ENCODE measurements at places on chromosomes 1 and 21.
A peak's percentile ranks its signal among the peaks of the same experiment; 100 is the strongest.

GRCh38 chr1:144101397-144102045 lies 129.7 kb upstream of the FAM72C start:
- DNase-seq, result peak; percentile 8

- DNase-seq, result no peak
Measured at GRCh38 chr1:33516891-33517567, 44.6 kb downstream of the ZSCAN20 start.

- DNase-seq, result peak; percentile 88
Measured at GRCh38 chr1:161038523-161039153, at the start of gene TSTD1. Gene TSTD1, minus strand, starts transcription at chr1:161038964. Its CDS starts 75 bp downstream, at chr1:161038889.

DNA sequence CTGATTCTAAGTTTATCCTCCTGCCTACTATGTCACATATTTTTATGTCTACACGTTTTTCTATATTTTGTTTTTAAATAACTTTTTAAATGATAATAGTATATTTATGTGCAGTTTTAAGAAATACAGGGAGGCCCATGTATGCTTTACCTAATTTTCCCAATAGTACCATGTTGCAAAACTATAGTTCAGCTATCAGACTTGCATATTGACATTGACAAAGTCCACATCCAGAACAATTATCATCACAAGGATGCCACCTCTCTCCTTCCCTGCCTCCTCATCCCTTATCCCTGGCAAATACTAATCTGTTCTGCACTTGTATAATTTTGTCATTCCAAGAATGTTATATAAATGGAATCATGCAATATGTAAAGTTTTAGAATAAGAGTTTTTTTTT lies 90.9 kb downstream of the CRB1 start:
- no peak for DNase-seq

DNA sequence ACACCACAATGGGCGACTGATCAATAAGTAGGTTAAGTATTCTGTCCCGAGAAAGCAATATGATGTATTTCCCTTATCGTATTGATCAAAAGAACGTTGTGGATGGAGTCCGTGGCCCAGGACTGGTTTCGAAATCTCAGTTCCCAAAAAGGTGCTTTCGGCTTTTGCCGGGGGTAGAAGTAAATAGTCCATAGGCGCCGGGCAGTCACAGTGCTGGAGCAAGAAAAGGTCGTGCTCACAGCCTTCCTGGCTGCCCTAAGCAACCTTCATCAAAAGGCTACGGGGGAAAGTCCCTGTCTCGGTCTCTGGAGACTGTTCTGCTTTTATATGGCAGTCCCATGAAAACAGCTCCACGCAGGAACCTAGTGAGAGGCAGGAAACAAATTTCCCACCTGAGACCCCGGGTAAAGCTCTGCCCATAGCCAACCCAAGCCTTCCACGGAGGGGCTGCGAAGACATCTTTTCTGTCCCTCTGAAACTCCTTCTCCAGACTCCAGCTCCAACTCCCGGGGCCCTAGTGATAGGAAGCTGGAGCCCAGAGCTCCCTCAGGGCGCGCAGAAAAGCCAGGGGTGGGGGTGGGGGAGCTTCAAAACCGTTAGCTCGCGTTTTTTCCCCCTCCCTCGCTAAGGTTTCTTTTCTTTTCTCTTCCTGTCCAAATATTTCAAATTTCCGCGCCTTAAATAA lies 7.0 kb downstream of the CDKN2C start:
- no peak for DNase-seq

GRCh38 chr1:229043115-229043514 lies 227.8 kb upstream of the RAB4A start:
- DNase-seq, result no peak

GRCh38 chr1:55640708-55641473 lies 425.7 kb upstream of the USP24 start:
- DNase-seq, result peak; percentile 24

DNA sequence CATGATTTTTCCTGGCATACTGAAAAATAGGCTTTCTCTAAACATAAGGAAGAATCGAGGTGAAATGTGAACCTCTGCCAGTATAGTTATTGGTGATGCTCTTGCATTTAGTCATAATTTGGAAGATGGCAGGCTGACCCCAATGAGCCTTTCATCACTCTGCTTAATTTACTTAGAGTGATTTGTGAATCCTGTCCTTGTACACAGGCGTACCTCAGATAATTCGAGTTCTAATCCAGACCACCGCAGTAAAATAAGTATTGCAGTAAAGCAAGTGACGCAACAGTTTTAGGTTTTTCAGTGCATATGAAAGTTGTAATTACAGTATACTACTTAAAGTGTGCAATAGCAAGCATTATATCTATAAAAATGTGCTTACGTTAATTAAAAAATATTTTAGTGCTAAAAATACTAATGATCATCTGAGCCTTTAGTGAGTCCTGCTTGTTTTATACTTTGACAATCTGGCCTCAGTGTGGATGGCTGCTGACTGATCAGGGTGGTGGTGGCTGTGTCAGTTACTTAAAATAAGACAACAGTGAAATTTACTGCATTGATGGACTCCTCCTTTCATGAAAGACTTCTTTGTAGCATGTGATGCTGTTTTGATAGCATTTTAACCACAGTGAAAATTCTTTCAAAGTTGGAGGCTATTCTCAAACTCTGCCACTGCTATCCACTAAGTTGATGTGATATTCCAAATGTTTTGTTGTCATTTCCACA lies 1.7 kb downstream of the PKNOX1 start:
- DNase-seq, result no peak

DNA sequence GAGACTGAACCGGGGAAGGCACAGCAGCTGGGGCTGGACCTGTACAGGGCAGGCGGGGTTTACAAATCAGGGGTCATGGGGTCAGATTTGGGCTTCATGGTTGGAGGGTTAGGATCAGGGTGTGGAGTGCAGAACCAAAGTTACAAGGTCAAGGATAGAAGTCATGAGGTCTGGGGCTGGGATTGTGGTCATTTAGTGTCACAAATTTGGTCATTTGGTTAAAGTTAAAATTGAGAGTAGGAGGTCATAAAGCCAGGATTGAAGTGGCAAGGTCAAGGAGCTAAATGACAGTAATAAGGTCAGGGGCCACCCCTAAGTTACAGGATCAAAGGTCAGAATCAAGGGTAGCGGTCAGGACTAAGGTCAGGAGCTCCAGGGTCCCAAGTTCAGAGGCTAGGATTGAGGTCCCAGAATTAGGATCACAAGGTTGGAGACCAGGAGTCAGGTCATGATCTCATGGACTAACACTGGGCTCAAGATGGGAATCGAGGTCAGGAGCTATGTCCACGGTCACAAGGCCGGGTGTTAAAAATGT lies 20.4 kb downstream of the SERINC2 start:
- DNase-seq, result no peak

DNA sequence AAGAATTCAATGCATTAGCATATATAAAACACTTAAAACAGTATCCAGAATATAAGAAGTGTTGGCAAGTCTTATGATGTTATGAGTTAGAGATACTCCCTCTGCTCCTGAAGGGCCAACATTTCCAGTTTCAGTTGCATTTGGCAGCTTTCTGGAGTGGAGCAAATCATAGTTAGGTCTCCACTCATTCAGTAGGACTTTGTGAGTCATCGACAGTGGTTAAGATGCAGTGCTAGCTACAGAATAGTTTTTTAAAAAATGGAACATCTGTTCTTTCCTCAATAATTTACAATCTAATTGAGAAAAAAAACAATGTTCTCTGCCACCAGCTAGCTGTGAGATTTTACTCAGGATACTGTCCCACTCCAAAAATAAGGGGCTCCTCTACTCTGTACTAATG lies 389.1 kb downstream of the HLX start:
- no peak for DNase-seq

DNA sequence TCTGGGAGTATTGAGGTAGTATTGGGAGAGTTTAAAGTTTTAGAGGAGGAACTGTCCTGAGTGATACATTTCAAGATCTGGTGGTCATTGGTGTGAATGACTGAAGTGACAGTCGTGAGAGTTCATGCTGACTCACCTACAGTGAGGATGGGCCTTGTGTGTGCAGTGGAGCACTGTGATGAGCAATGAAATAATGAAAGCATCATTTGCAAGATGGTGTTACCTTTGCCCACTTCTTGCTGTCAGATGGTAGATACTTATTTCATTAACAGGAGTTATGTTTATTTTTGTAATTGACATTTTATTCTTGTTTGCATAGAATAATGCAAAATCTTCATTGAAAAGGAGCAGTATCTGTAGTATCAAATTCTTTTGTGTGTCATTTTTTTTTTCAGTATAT lies 29.0 kb downstream of the POU2F1 start:
- DNase-seq, result no peak
